ENCODE measurements at places on chromosomes 1 and 21. TPM values are rescaled to one million over a fixed set of nuclear protein-coding genes. Genes with fewer than 3 reads are reported as not detected.

PERM1 gene
- 3.1 TPM for total RNA-seq

NECTIN4 gene
- total RNA-seq = 0.04 TPM

ATP1A1 gene
- total RNA-seq = 50.6 TPM

HSF2BP gene
- total RNA-seq = 1.2 TPM

TMEM53 gene
- 3.5 TPM for total RNA-seq

TEDDM1 gene
- total RNA-seq = not detected

LDLRAD1 gene
- not detected for total RNA-seq

NT5C1A gene
- 9.3 TPM for total RNA-seq

RNASEL gene
- 6.7 TPM for total RNA-seq

CFHR1 gene
- total RNA-seq = 0.53 TPM

PRUNE1 gene
- total RNA-seq = 19.3 TPM

CIART gene
- total RNA-seq = 2.2 TPM

CYP4B1 gene
- total RNA-seq = not detected

FOXO6 gene
- 3.5 TPM for total RNA-seq

PDE9A gene
- 6.0 TPM for total RNA-seq

TNFSF4 gene
- 1.4 TPM for total RNA-seq

CFAP45 gene
- 0.22 TPM for total RNA-seq

DNA sequence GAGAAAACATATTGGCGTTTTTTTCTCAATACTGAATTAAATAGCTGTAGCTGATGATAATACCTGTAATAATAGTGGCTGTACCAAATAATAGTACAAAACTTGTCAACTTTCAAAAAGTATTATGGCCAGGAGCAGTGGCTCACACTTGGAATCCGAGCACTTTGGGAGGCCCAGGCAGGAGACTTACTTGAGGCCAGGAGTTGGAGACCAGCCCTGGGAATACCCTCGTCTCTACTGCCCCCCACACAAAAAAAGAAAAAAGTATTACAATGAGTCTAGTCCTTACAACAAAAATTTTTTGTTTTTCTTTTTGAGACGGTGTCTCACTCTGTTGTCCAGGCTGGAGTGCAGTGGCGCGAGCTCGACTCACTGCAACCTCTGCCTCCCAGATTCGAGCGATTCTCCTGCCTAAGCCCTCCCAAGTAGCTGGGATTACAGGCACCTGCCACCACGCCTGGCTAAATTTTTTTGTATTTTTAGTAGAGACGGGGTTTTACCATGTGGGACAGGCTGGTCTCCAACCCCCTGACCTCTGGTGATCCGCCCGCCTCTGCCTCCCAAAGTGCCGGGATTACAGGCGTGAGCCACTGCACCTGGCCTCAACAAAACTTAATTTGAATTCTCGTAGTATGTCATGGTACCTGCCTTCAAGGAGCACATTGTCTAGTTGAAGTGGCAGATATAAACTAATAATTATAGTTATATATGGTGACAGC lies 1.4 kb downstream of the RBBP4 start:
- DNase-seq = no peak

DNA sequence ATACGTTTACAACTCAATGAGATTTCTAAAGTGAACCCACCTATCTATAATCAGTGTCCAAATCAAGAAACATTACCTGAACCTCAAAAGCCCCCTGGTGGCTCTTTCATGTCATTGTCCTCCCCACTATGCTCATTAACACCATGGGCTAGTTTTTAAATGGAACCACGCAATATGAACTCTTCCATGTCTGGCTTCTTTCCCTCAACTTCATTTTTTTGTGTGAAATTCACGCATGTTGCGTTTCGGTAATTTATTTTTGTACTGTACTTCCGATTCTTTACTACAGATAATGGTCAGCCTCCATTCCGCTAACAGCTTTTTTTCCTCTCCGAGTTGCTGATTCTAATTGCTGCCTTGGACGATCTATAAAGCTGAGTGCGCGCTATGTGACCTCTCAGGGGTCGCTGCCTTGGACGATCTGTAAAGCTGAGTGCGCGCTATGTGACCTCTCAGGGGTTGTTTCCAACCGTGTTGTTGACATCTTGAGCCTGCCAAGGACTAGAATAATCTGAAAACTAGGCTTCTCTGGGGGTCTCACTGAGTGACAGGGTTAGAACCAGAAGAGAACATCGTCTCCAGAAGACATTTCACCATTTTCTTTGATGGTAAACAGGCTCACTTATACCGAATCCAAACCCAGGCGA lies 1.1 kb upstream of the CACYBP start:
- DNase-seq = peak; percentile 84

- peak; percentile 90 for DNase-seq
Measured at GRCh38 chr1:18820791-18821641, 38.4 kb downstream of the TAS1R2 start.

GRCh38 chr1:244068567-244068966 lies 17.5 kb downstream of the ZBTB18 start:
- no peak for DNase-seq

DNA sequence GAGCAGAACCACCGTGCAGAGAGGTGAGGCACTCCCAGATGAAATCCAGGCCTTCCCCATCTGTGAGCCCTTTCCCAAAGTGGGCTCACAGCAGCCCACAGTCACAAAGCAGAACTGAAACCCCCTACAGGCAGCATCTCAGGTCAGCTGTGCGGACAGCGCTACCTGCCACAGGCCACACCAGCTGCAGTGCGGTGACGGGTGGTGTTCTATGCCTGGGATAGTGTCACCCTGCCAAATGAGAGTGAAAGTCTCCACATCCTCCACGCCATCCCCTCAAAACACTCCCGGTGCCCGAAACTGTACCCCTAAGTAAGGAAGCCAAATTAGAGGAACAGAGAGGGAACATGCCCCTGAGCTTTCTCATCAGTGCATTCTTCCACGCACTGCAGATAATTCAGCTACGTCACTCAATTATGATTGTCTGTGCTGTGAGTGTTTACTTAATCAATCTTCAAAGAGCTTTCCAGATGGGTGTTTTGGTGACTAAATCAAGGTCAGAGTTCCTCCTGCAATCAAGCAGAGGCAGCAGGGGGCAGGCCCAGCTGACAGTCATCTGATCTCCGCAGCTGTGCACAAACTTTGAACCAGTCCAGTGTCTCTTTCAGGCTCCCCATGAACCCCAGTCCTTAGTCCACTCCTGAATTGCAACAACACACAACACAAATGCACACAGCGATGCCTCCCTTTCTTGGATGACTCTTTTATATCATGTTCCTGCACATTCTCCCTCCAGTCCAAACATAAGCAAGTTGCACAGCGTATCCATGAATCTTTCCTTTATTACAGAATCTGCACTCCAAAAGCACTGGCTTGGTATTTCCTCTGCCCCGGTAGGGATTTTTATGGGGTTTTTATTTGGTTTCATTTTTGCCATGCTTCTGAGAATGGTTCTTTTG lies 150.0 kb downstream of the TOMM20 start:
- DNase-seq = peak; percentile 73

- no peak for DNase-seq
Measured at GRCh38 chr1:173438675-173439074, 38.5 kb upstream of the PRDX6 start.

GRCh38 chr1:180179162-180179957 lies 24.7 kb downstream of the QSOX1 start:
- no peak for DNase-seq

DNA sequence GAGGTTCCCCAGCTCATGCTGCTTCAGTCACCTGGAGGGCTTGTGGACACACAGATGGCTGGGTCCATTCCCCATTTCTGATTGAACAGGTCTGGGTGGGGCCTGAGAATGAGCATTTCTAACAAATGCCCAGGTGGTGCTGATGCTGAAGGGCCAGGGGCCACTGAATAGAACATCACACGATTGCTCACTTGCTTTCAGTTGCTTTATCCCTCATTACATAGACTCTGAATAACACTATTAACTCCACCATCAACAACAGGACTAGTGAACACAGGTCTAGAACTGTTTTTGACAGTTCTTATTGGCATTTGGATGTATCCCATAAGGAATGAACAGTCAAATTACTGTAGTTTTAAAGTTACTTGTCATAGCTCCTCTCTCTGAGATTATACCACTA lies 12.1 kb downstream of the TRAPPC10 start:
- DNase-seq = no peak

- no peak for DNase-seq
Measured at GRCh38 chr1:101547357-101547756, 310.5 kb downstream of the S1PR1 start.

GRCh38 chr1:28668956-28669723 lies 556 bp downstream of the GMEB1 start:
- peak; percentile 78 for DNase-seq

- no peak for DNase-seq
Measured at GRCh38 chr1:53371121-53371666, 43.3 kb upstream of the LRP8 start.

DNA sequence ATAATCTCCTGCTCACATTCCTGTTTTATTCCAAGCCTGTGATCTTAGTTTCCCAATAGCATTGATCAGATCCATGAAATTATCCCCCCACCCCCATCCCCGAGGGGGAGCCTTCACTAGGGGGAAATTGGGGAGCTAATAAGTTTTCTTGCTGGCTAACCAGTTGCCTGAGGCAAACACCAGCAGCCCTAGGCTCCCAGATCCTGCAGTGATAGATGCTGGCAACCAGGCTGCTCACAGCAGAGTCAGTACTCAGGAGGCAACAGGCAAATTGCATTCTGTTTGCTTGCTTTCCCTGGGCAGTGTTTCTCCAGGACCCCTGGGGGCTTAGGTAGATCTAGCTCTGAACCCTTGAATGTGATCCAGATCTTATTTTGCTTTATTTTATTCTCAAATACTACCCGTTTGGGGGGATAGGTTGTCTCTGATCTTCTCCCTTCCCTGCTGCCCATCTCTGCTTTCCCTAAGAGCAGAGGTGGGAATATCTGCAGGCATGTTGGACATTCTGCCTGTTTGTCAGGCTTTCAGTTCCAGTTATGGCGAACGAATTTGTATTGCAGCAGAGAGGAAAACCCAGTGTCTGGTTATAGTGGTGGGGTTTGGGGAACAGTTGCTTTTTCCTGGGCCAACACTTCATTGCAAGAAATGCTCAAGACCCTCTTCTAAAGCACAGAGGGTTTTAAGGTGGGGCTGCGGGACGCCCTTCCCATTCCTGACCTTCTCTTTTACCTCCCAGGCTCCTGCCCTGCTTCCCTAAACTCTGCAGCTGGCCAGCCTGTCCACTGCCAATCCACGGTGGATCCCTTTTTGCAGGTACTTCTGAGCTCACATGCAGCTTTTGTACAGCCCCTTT lies 289.8 kb upstream of the PLXNA2 start:
- DNase-seq = no peak

DNA sequence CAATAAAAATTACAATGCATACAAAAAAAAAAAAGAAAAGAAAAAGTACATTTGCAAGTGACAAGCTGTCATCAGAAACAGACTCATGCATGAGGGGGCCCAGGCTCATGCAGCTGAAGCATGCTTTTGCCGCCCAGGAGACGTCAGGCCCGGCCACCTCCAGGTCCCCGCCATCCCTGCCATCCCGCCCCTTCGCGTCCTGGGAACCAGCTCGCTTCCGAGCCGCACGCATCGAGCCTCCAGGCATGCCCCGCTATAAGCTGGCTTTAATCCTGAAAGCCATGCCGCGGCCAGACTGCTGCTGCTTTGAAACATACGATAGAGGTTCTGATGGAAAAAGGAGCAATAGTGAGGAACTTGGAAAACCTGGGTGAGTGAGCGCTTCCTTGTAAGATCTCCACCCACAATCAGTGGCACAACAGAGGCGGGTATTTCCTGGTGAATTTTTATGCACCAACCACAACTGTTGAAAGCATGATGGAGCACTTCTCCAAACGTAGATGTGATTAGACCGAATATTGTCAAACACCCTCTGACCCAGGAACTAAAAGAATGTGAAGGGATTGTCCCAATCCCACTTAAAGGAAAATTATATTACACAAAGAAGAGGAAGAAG lies 113.7 kb downstream of the FAF1 start:
- DNase-seq = no peak

- no peak for DNase-seq
Measured at GRCh38 chr1:38123356-38124135, 77.0 kb upstream of the POU3F1 start.

GRCh38 chr1:194903524-194903923 lies 1704.7 kb downstream of the KCNT2 start:
- DNase-seq = no peak

Measured in muscle of leg (tissue), 16 donors.